ENCODE measurements at places on chromosomes 1 and 21.

GRCh38 chr1:110477041-110477440 is 26.1 kb downstream of the PROK1 start:
- DNase-seq, result no peak

DNA sequence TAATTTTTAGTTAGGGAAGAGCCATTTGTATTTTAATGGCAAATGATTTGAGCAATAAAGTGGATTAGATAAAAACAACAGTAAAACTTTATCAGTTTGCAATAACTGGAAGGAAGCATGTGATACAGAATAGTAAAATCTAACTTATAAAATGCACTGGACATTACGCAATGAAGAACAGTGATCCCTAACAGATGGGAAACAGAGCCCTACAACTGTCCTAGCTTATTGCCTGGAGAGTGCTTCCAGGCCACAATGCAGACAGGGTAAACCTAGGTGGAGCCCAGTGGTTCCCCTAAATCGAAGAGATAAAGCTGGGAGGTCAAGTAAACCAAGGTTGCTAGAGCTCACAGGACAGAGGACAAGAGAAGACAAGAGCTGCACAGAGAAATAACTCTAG is 7.0 kb downstream of the OMA1 start:
- no peak for DNase-seq

GRCh38 chr1:206892351-206892984 is 4.8 kb upstream of the IL24 start:
- no peak for DNase-seq

GRCh38 chr1:47738560-47739182 is 258.5 kb downstream of the TRABD2B start:
- no peak for DNase-seq

DNA sequence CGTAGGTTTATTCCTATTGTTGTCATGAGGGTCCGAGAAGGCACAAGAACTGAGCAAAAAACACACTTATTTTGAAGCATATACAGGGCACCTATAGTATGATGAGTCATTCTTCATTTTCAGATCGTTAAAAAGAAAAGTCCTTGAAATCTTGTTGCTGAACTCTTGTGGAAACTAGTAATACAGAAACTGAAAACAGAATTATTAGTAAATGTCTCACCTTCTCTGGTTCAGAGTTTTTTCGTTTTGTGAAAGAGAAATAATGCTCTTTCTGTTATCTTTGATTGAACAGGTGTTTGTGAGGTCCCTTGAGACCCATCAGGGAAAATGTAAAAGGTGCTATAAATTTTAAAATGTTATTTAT is 102.0 kb upstream of the COA6 start:
- no peak for DNase-seq

- DNase-seq, result no peak
These were observed 45.5 kb downstream of the DHRS3 start for GRCh38 chr1:12572522-12572921.

DNA sequence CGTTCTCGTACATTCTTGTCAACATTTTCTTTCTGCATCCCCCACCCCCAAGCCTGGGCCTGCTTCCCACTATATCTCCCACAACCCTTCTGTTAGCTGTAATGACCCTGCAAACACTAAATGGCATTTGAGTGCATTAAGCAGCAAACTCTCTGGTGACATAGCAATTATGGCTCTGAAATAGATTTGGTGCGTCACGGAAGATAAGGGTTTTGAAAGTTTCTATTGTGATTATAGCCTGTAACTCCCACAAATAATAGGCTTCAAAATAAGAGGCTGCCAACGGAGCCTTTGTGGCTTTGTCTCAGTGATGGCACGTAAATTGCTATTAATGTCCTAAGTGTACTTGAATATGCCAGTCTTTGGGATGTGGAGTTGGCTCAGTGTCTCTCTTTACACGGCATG is 277.6 kb downstream of the PBX1 start:
- no peak for DNase-seq

GRCh38 chr1:57422271-57423134 is 1.4 kb downstream of the DAB1 start:
- DNase-seq, result no peak

DNA sequence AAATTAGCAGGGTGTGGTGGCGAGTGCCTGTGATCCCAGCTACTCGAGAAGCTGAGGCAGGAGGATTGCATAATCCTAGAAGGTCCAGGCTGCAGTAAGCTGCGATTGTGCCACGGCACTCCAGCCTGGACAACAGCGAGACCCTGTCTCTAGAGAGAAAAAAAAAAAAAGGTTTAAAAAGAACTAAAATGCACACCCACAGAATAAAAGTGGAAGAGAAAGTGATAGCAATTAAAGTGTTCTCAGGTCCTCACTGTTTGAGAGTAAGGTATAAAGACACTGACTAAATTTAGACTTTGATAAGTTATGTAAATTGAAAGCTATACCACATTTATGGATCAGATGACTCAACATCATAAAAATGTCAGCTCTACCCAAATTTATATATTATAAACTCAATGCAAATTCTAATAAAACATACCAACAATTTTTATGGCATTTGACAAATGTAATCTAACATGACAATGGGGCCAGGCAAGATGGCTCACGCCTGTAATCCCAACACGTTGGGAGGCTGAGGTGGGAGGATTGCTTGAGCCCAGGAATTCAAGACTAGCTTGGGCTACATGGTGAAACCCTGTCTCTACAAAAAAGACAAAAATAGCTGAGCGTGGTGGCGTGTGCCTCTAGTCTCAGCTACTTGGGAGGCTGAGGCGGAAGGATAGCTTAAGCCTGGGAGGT is 11.8 kb downstream of the ZBTB17 start:
- DNase-seq, result no peak

DNA sequence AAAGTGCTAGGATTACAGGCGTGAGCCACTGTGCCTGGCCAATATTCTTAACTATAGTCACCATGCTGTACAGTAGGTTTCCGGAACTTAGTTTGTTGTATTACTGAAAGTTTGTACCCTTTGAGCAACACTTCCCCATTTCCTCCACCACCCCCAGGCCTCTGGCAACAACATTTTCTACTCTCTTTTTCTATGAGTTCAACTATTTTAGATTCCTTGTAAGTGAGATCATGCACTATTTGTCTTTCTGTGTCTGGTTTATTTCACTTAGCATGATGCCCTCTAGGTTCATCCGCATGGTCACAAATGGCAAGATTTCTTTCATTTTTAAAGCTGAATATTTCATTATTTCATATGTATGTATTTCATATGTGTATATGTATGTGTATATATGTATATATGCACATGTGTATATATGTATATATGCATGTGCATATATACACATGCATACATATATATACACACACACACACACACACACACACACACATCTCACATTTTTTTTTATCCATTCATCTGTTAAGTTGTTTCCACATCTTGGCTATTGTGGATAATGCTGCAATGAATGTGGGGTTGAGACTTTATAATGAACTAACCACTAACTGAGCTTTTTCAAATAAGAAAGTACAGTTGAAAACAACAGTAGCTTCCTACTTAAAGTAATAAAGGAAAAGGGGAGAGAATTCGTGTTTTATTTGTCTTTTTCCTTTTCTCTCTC is 256.8 kb upstream of the C1orf105 start:
- DNase-seq, result no peak

DNA sequence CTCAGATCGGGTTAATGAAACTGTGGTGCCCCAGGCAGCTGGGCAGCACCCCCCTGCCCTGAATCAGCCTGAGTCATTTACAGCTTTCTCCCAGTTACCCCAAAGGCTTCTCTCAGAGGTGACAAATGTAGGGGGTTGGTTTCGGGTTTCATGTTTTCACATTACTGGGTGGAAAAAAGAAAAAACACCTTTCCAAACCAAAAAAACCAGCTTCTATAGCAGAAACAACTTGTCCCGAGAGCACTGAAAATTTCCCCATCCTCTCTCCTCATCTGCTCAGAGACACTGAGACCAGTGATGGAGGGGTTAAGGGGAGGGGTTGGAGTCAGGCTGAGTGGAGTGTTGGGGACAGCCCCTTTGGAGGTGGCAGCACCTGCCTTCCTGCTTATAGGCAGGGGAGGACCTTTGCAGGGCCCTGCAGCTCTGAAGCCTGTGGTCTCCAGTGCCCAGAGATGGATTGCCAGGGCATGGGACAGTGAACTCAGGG is 15.6 kb downstream of the UTP11 start:
- DNase-seq, result no peak

- no peak for DNase-seq
These were observed 6.0 kb downstream of the TNFRSF14 start for GRCh38 chr1:2561898-2562895.

GRCh38 chr1:229205854-229206253 is 65.1 kb upstream of the RAB4A start:
- no peak for DNase-seq

- DNase-seq, result no peak
These were observed 66.1 kb downstream of the LGR6 start for GRCh38 chr1:202259705-202260104.

- DNase-seq, result no peak
These were observed 19.0 kb upstream of the MPC2 start for GRCh38 chr1:167955915-167956314.

- DNase-seq, result no peak
These were observed 6.0 kb downstream of the IFFO2 start for GRCh38 chr1:18950401-18951026.
